Progenitor cell of endocrine pancreas (in vitro differentiated cells): ENCODE measurements at places on chromosomes 4 and X.
A peak's percentile ranks its signal among the peaks of the same experiment; 100 is the strongest.

DNA sequence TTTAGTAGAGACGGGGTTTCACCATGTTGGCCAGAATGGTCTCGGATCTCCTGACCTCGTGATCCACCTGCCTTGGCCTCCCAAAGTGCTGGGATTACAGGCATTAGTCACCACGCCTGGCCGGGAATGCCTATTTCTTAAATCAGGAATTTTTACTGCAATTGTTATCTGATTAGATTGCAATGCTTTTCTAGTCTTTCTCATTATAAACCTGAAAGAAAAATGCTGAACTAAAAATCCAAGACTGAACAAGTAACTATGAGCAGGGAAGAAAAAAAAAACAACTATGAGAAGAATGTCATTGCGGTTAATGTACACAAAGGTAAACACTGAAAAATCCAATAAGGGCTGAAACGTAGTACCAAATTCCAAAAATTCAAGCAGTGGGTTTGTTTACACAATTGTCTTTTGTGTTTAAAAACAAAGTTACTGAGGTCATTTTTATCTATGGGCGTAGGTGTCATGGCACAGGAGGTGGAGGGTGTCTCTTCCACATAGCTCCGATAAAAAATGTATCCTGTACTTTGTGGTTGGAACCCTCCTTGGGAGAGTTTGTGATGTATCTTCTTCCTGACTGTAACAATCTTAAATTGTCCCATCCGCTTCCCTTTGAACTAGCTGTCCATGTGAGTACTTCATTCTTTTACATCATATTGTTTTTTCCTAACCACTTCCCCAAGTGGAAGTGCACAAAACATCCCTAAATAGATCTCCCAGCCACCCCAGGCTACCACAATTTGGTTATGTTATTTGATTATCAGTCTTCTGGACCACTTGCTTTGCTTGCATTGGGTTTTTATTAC is 11.1 kb upstream of the TMEM156 start:
- peak overlapping the region; percentile 91 for H3K27ac ChIP-seq
- peak overlapping the region; percentile 85 for H3K4me3 ChIP-seq
- H3K27me3 ChIP-seq = no peaks in the 10 kb centered on the region
- no peak for DNase-seq
- H3K4me1 ChIP-seq = peaks cover 29% of the 10 kb centered on the region

- no peak for DNase-seq
- no peaks in the 10 kb centered on the region for H3K36me3 ChIP-seq
- H3K27me3 ChIP-seq = no peaks in the 10 kb centered on the region
- no peaks in the 10 kb centered on the region for H3K4me1 ChIP-seq
- no peak overlapping the region for H3K4me3 ChIP-seq
Observed at GRCh38 chrX:31969714-31970113, 897.9 kb upstream of the FTHL17 start.

- H3K4me1 ChIP-seq = no peaks in the 10 kb centered on the region
- no peak overlapping the region for H3K27ac ChIP-seq
- no peaks in the 10 kb centered on the region for H3K36me3 ChIP-seq
- H3K4me3 ChIP-seq = no peak overlapping the region
- DNase-seq = peak; percentile 39
Observed at GRCh38 chr4:129641179-129641578, 545.2 kb downstream of the C4orf33 start.

GRCh38 chrX:1424147-1424851 is 28.4 kb downstream of the ASMTL start:
- DNase-seq = no peak
- no peaks in the 10 kb centered on the region for H3K27me3 ChIP-seq
- no peak overlapping the region for H3K27ac ChIP-seq
- no peak overlapping the region for H3K4me3 ChIP-seq
- peaks cover 44% of the 10 kb centered on the region for H3K36me3 ChIP-seq
- peaks cover 11% of the 10 kb centered on the region for H3K4me1 ChIP-seq

DNA sequence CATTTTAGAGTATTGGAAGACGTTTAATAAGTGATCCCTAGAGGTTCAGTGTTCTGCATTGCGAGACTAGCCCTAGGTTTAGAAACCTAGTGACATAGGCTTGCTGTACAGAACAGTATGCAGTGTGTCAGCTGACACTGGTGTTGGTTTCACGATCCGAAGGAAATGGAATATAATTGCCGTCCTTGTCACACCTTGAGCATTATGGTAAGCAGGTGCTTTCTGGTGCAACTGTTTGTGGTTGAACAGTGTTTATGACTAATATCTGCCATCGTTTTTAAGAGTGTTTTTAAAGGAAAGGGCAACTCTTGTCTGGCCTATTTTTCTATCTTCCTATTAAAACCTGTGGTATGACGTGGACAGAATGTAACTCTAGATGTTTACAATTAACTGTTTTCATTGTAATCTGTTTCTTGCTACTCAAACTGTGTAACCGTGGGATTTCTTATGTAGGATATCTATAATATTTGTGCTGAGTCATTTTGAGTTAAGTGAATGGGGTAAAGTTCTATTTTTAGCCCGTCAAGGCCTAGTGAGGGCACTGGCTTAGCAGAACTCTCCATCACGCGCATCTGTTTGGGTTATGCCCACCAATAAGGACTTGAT is 53.8 kb upstream of the TBC1D14 start:
- peaks cover 22% of the 10 kb centered on the region for H3K36me3 ChIP-seq
- H3K4me1 ChIP-seq = peaks cover 6% of the 10 kb centered on the region
- peak overlapping the region; percentile 82 for H3K27ac ChIP-seq
- H3K4me3 ChIP-seq = no peak overlapping the region

- no peaks in the 10 kb centered on the region for H3K27me3 ChIP-seq
- no peak for DNase-seq
- no peak overlapping the region for H3K27ac ChIP-seq
- no peak overlapping the region for H3K4me3 ChIP-seq
Observed at GRCh38 chr4:118363166-118363565, 10.4 kb upstream of the PRSS12 start.

DNA sequence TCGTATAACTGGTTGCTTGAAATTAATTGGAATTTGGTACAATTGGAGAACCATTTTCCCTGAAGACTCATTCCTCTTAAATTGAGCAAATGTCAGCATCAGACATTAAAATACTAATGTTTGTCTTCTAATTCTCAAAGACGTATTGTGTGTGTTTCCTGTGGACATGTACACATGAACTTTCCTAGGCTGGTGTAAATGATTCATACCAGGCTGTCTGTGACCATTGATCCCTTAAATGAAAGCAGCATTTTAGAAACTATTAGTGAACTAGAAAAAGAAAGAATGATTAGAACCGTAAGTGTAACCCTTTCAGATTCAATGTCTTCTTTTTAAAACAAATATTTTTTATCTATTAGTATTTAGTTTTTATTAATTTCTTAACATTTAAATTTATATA is 332.9 kb downstream of the PPP3CA start:
- H3K4me3 ChIP-seq = no peak overlapping the region
- H3K4me1 ChIP-seq = no peaks in the 10 kb centered on the region
- H3K27me3 ChIP-seq = no peaks in the 10 kb centered on the region
- H3K36me3 ChIP-seq = no peaks in the 10 kb centered on the region

DNA sequence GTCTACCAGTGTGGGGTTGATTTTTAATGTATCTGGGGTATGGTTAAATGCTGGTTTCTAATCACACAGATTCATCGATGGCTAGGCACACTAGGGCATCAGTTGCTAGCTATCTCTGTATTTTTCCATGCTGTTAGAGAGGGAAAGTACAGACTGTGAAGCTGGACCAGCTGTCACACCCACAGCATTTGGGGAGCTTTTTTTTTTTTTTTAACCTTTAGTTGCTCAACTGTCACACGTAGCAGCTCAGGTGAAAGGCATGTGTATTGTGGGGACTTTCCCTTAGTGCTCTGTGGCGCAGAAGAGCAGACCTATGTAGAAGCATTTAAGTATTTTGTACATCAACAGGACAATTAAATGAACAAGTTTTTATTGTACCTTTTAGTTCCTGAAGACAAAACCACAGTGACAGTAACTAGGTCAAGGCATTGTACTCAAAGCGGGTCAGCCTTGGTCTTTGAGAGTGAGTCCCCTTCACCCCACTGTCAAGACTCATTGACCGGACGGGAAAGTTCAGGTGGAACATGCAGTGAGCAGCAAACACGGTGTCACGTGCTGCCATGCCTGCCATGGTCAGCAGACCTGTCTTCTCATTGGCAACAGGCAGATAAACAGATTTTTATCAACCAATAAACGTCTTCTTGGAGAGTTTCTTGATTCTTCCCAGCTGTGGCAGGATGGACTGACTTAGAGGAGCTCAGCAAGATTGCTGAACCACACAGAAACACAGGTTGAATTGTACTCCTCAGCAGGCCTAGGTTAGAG is 65.3 kb downstream of the CASP3 start:
- H3K4me1 ChIP-seq = no peaks in the 10 kb centered on the region
- no peaks in the 10 kb centered on the region for H3K36me3 ChIP-seq
- H3K27ac ChIP-seq = no peak overlapping the region
- H3K4me3 ChIP-seq = no peak overlapping the region

DNA sequence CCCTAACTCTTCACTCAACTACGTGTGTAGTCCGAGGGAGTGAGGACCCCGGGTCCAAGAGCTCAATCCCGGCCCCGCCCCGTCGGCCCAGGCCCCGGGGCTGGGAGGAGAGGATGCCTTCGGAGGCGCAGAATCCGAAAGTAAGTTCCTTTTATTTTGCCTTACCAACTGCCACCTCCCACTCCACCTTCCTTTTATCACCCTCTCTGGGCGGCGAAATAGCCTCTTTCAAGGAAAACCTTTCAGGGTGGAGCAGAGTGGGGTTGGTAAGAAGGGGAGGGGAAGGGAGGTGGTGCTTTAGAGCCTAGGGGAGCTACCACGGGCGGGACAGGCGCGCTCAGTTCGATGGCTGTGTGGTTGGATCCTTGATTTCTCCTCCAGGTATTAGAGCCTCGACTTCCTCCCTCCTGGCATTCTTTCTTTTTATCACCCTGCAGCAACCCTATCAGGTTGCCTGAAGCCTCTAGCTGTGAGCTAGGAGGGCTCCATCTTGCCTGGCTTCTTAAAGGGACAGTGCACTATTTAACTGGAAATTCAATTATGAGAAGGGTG is 191.2 kb downstream of the RRAGB start:
- H3K4me1 ChIP-seq = peaks cover 8% of the 10 kb centered on the region
- H3K36me3 ChIP-seq = peaks cover 2% of the 10 kb centered on the region
- no peak for DNase-seq
- H3K27me3 ChIP-seq = no peaks in the 10 kb centered on the region
- peak overlapping the region; percentile 85 for H3K4me3 ChIP-seq

DNA sequence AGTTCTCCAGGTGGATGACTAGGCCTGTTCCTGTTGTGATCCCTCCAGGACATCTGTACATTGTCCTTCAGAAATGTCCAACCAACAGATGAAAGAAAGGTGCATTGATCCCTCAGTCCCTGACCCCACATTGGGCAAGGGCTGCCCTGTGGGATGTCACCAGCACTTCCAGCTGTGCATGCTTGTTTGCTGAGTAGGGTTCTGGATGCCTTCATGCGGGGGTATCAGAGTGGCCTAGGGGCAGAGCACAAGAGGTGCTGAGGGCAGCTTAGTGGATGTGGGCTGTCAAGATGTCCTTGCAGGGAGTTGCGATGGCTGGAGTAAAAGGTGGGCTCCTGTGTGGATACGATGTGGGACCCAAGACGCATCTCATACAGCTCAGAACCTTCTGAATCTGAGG is 112.5 kb downstream of the PALLD start:
- H3K4me1 ChIP-seq = peaks cover 10% of the 10 kb centered on the region
- H3K27me3 ChIP-seq = peaks cover 5% of the 10 kb centered on the region
- DNase-seq = no peak
- H3K36me3 ChIP-seq = no peaks in the 10 kb centered on the region
- H3K4me3 ChIP-seq = no peak overlapping the region

GRCh38 chr4:108446556-108446955 is 173.8 kb upstream of the RPL34 start:
- no peaks in the 10 kb centered on the region for H3K27me3 ChIP-seq
- peaks cover 2% of the 10 kb centered on the region for H3K4me1 ChIP-seq
- no peak overlapping the region for H3K4me3 ChIP-seq
- no peak for DNase-seq
- H3K36me3 ChIP-seq = no peaks in the 10 kb centered on the region

- no peak for DNase-seq
- no peaks in the 10 kb centered on the region for H3K36me3 ChIP-seq
- no peaks in the 10 kb centered on the region for H3K27me3 ChIP-seq
Observed at GRCh38 chrX:100911731-100912130, 17.0 kb downstream of the XKRX start.

GRCh38 chrX:9486786-9487387 is 22.0 kb downstream of the TBL1X start:
- no peak overlapping the region for H3K4me3 ChIP-seq
- no peaks in the 10 kb centered on the region for H3K27me3 ChIP-seq
- no peak for DNase-seq
- no peak overlapping the region for H3K27ac ChIP-seq
- peaks cover 15% of the 10 kb centered on the region for H3K36me3 ChIP-seq

- no peak overlapping the region for H3K4me3 ChIP-seq
- no peaks in the 10 kb centered on the region for H3K36me3 ChIP-seq
- peaks cover 64% of the 10 kb centered on the region for H3K27me3 ChIP-seq
- H3K27ac ChIP-seq = no peak overlapping the region
Observed at GRCh38 chr4:5932035-5932568, 39.2 kb upstream of the CRMP1 start.

DNA sequence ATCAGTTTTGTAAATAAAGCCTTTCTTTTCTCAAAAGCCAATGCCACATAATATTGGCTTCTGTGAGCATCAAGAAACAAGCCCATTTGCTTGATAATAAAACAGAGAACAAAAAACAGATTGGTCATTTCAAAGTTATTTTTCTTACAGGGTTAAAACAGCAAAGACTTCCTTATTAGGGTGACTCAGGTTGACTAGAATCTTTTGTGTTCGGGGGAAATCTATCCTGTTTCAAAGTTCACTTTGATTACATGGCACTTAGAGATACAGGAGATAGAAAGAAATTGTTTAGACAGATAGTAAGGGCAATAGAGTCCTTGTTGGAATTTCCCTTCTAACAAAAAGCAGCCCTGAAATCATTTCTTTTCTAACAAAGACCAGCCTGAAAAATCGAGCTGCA is 170.0 kb upstream of the GLRA2 start:
- H3K27ac ChIP-seq = peak overlapping the region; percentile 78
- no peak overlapping the region for H3K4me3 ChIP-seq
- no peaks in the 10 kb centered on the region for H3K27me3 ChIP-seq

- H3K4me3 ChIP-seq = no peak overlapping the region
- H3K4me1 ChIP-seq = no peaks in the 10 kb centered on the region
- H3K27ac ChIP-seq = no peak overlapping the region
- peaks cover 5% of the 10 kb centered on the region for H3K36me3 ChIP-seq
- H3K27me3 ChIP-seq = no peaks in the 10 kb centered on the region
- no peak for DNase-seq
Observed at GRCh38 chrX:48560056-48560455, 14.2 kb upstream of the RBM3 start.

- no peaks in the 10 kb centered on the region for H3K4me1 ChIP-seq
- H3K36me3 ChIP-seq = no peaks in the 10 kb centered on the region
- no peaks in the 10 kb centered on the region for H3K27me3 ChIP-seq
- H3K27ac ChIP-seq = no peak overlapping the region
Observed at GRCh38 chrX:11913001-11913400, 155.0 kb downstream of the MSL3 start.

DNA sequence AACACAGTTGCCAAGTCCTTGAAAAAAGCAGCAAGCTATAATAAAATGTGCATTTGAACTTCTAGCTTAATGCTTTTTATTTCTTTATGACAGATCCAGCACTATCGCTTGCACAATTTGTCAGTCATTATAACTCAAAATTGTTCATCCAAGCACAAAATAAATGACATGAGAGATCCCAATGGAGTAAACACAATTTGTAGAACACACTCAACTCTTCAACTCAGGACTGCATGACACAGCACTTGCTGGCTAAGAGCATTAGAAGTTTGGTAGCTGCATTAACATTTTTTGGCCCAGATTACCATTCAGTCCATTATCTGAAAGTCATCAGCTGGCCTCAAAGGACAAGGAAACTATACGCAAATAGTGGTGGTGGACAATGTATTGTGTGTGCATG is 530.1 kb downstream of the INPP4B start:
- peaks cover 5% of the 10 kb centered on the region for H3K27me3 ChIP-seq
- DNase-seq = no peak
- H3K4me1 ChIP-seq = peaks cover 9% of the 10 kb centered on the region
- H3K27ac ChIP-seq = peak overlapping the region; percentile 17
- no peaks in the 10 kb centered on the region for H3K36me3 ChIP-seq
